Urinary bladder (tissue), 4 donors: ENCODE measurements at places on chromosomes 7 and 10. TPM values are rescaled to one million over a fixed set of nuclear protein-coding genes. Genes with fewer than 3 reads are reported as not detected.

Gene GJC3
- polyA plus RNA-seq = 0.14 TPM

Gene COL28A1
- polyA plus RNA-seq = 5.3 TPM

Gene CHAT
- polyA plus RNA-seq = 0.14 TPM

DNA sequence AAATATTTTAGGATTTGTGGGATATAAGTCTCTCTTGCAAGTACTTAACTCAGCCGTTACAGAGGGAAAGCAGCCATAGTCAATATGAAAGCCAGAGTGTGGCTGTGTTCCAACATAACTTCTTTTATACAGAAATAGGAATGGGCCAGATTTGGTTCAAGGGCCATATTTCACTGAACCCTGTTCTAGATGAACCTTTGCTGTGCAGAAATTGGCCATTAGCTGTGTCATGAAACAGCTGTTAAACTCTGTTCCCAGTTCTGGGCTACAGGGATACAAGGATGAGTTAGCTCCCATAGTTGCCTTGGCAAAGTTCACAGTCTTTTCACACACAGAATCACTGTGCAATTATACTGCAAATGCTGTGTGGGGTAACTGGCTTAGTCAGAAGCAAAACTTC, 213.9 kb upstream of the LRRN3 start:
- DNase-seq = no peak

DNA sequence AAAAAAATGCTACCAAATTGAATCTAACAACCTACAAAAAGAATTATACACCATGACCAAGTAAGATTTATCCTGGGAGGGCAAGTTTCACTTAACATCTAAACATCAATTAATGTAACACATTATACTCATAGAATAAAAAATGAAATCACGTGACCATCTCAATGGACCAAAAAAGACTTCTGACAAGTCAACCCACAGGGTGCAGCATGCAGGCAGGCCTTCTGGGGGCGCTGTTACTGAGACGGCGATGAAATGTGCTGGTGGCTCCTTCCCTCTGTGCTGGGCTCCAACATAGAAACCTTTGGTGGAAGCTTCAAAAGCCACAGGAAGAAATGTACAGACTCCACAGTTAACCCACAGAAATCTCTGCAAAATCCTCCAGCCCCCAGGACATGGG, 103.1 kb downstream of the INHBA start:
- DNase-seq = no peak

GRCh38 chr10:108303149-108303548, 1138.6 kb upstream of the SORCS1 start:
- no peak for DNase-seq

DNA sequence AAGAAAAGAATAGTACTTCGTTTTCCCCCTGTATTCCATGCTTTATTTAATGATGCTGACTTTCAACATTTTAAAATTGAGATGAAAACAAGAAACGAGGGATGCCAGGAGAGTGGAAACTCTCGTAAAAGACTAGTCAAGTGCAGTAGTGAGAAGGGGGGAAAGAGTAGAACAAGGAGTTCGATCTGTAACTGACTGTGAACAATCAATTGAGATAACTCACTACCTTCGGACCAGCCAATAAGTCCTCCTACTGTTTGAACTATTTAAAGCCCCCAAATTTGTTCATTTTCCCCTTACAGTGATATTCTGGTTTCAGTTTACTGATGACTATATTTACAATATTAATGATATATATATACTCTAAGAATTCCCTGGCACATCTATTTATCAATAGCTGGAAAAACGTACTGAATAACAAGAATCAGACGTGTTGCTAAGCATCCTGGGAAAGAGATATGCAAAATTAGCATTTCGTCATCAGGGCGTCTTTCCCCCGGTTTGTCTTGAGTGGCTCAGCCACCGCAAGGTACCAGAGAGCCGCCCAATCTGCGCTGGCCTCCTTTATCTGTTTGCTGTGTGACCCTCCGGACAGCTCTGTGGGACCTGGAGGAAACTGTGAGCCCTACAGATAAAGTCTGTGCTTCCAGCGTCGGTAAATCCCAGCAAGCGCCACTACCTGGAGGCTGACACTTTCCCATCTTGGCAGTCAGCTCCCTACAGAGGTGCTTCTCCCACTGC, 41.1 kb downstream of the PDIA4 start:
- peak; percentile 90 for DNase-seq

GRCh38 chr7:50559881-50560280, 5.3 kb downstream of the DDC start:
- no peak for DNase-seq

- DNase-seq = no peak
Measured at GRCh38 chr7:20183086-20183485, 34.1 kb downstream of the MACC1 start.

- DNase-seq = no peak
Measured at GRCh38 chr10:6349846-6350535, 147.3 kb downstream of the PFKFB3 start.

GRCh38 chr10:107579970-107580369, 415.5 kb upstream of the SORCS1 start:
- no peak for DNase-seq

DNA sequence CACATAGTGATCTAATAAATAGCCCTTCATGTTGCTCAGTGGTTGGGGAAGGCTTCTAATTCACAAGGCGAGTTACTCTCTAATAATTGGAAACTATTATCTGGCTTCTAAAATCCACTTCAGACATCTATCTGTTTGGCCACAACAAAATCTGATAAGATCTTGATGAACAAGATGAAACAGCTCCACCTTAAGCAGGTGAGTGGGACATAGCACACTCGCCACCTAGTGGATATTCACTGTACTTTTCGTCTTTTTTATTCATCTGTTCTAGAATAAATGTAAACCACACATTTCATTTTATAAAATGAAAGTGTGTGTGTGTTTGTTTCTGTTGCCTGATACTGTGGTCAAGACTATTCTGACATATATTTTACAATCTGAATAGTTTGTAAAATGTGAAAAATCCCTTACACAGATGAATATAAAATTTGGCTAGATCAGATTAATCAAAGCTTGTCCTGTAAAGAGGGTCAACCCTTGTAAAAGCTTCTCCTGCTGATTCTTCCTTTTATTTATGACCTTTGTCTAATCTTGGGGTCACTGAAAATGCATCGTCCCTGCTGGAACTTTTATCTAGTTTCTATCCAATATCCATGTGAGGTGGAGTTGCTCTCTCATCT, 26.5 kb upstream of the CNTNAP2 start:
- DNase-seq = no peak
